ENCODE measurements at places on chromosomes 3 and 15. TPM values are rescaled to one million over a fixed set of nuclear protein-coding genes. Genes with fewer than 3 reads are reported as not detected.

DNA sequence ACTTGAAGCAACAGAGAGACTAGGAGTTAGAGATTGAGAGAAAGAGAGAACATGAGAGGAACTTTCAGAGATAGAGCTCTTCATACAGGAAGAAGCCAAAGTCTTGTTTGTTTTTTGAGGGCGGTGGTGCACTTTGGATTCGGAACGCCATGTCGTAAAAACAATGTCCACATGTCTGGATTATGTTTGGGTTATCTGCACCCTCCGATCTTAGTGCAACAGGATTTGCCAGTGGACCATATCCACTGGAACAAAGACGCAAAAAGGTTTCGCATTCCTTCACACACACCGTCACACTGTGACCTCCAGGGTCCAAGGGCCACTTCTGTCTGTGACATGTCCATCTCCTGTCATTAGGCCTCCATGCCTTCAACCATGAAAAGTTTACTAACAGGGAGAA, 141.8 kb upstream of the ATP11B start:
- no peak for DNase-seq

- DNase-seq: no peak
These were observed 94.5 kb downstream of the CFAP20DC start for GRCh38 chr3:58955308-58955707.

GRCh38 chr3:45064512-45065372, 38.6 kb downstream of the CLEC3B start:
- peak; percentile 44 for DNase-seq

Gene MAP6D1
- 27.5 TPM for total RNA-seq

Gene HRG
- total RNA-seq: not detected
